RPMI7951 (cell line): ENCODE measurements at places on chromosomes 5 and 9.

- DNase-seq = no peak
Measured at GRCh38 chr5:152335461-152335860, 69.6 kb downstream of the NMUR2 start.

DNA sequence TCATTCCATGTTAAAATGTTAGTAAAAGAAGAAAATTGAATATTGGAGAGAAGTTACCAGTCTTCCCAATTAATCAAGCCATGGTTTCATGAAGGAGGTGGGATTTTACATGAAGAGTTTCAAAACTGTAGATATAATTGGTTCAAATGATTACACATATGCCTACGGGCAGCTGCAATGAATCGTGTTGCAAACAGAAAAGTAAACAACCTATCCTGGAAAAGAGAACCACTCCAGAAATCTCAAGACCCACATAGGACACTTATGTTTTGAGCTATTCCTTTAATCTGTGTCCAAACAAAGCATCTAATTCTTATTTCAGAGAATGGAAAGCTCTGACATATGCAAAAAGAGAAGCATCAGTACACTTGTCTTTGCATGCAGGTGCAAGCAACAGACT lies 340.2 kb downstream of the NDUFS4 start:
- no peak for DNase-seq

DNA sequence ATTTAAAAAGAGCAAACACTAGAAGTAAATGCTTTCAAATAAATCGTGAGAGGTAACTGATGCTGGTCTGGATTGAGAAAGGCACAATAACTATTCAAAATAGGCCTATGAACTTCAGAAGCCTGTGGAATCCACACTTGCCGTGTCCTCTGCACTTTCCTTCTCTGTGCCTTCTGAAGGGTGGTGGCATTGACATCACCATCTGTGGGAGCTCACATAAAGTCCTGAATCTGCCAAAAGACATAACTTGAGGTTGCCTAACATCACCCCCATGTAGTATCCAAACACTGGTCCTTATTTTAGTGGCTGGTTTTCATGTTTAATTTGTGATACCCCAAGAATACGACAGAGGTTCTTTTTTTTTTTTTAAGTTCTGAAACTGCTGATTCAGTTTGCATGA lies 59.8 kb downstream of the IRF1 start:
- no peak for DNase-seq

- DNase-seq = no peak
Measured at GRCh38 chr9:93861736-93862358, 93.3 kb downstream of the BARX1 start.

- DNase-seq = no peak
Measured at GRCh38 chr5:543351-543750, 19.1 kb upstream of the SLC9A3 start.

- DNase-seq = no peak
Measured at GRCh38 chr9:83271665-83272071, 208.7 kb upstream of the RASEF start.

- DNase-seq = peak; percentile 13
Measured at GRCh38 chr9:111297066-111297824, 32.8 kb downstream of the OR2K2 start.

DNA sequence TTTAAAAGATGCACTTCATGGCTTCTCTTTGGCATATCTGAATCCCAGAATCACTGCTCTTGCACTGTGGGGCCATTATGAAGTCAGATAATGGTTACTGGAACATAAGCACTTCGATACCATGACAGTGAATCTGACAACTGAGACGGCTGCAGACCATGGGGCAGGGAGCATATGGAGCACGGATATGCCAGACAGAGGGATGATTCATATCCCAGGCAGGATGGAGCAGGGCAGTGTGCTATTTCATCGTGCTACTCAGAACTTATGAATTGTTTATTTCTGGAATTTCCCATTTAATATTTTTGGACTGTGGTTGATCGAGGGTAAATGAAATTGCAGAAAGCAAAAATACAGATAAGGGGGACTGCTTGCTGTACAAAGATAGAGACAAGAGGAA lies 145.0 kb downstream of the EGFLAM start:
- peak; percentile 24 for DNase-seq

DNA sequence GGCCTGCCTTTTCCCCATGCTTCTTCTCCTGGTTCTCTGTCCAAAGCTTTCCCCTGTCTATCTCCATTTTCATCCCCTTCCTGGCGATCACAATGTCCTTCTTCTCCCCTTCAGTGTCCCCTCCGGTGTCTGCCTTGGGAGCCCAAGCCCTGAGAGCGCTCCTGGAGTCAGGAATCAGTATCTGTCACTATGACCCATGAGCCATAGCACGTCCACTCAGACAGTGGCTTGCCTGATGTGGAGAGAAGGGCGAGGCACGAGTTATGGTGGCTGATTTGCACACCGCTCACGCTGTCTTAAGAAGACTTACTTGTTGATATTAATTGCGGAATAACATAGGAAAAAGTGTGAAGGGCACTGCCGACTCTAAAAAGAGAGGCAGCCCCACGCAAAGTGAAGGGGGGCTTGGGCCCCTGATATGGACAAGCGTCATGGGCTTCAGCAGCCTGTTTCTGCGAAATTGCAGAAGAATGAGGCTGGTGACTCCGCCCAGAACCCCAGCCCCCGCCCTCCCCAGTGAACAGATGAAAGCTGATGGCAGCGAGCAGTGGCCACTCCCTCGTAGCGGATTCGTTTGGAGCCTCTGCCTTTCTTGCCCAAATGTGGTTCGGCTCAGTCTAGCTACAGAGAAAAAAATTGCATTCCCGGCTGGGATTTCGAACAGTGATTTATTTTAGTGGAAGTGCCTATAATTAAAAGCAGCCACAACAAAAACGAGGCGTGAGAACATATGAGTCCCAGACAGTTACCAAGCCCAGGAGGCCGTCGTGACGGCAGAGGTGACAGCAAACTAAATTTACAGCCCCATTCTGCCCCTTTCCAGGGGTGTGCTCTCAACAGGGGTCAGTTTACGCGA lies 149.8 kb downstream of the ICE1 start:
- DNase-seq = peak; percentile 4

- no peak for DNase-seq
Measured at GRCh38 chr9:27532046-27532445, 2.4 kb upstream of the MOB3B start.

- DNase-seq = no peak
Measured at GRCh38 chr5:116703328-116703727, 128.7 kb upstream of the SEMA6A start.

GRCh38 chr5:148788636-148789035 lies 37.8 kb upstream of the ADRB2 start:
- peak; percentile 31 for DNase-seq

GRCh38 chr5:104400941-104401340 lies 838.4 kb upstream of the NUDT12 start:
- no peak for DNase-seq

DNA sequence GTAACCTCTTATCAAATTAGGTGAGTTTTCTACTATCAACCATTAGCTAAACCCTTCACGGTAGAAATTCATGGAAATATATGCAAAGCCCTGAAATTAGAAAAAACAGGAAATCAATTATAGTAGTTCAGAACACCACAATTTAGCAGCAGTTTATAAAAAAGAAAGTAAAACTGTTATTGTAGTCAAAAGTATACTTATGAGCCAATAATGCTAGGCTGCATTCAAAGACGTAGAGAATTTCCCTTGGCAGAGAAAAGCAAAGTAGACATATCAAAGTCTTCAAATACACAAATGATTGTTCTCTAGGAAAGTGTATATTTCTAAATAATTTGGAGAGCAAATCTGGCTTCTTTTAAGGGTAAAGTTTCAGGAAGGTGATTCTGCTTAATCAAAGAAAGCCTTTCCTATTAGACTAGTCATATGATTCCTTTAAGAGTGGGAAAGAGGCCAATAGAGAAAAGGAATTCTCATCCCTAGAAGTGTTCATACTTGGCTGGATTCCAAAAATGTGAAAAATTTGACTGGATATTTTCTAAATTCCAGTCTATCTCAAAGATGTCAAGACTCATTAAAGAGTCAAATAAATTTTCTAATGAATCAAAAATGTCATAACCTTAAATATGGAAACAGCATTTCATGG lies 185.5 kb downstream of the SMC2 start:
- DNase-seq = peak; percentile 26
